ENCODE measurements at places on chromosomes 1 and 21.

- DNase-seq = no peak
Observed at GRCh38 chr1:78687914-78688313, 38.3 kb downstream of the IFI44 start.

DNA sequence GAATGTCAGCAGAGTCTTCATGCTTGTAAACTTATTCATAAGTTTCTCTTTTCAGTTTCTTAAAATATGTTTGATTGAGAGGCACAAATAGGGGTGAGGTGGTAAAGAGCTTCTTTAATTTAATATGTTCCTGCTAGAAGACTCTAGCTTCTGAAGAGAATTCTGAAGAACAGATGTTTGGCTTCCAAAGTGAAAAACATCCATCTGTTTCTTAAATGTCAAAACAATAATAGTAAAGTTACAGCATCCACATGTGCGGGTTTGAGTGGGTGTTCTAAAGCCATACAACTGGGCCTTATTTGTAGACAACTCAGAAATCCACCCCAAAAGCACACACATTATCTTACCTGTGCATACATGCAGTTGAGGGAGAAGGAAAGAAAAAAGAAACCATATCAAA lies 144.0 kb upstream of the ADGRL4 start:
- no peak for DNase-seq

GRCh38 chr1:9593492-9594465 lies 5.1 kb downstream of the TMEM201 start:
- peak; percentile 89 for DNase-seq

DNA sequence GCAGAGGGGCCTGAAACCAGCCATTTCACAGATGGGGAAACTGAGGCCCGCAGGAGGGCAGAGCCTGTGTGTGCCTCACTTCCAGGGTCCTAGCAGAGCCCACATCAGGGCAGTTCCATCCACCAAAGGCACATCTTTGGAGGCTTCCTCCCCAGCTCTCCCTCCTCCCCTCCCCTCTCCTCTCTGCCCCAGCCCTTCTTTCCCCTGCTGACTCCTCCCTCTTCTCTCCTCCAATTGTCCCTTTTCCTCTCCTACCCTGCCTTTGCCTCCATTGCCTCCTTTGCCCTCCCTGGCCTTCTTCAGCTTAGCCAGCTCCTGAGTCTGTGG lies 56.6 kb downstream of the TMEM53 start:
- no peak for DNase-seq

DNA sequence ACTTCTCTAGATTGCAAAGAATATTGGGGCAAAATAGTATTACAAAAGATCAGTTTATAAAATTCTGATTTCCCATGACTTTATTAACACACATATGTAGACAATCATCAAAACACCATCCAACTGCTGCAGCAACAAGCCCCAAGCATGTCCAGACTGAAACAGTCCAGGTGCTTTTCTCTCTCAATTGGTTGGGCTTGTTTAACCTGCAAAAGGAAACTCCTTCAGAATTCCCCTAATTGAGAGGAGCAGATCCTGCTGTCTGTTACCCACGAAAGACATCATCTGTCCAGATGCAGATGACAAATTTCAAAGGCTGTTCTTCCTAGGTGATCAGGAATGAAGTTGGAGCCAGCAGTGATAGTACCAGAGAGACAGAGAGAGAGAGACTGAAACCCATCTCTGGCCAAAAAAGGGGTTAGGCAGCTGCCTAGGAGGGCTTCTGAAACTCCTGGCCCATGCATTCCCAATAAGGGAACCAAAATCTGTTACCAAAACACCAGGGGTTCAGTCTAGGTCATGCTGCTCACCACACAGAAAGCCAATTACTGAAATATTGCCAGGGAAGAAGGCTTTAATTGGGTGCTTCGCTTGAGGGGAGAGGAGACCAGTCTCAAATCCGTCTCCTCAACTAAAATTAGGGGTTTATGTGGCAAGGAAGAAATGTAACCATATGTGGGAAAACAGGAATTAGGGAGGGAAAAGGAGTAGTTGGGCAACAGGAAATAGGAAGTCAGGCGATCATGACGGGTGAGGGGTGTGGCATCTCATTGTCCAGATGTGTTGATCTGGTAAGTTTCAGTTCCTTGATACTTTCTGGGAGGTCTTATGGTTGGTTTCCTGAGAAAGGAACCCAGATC lies 34.7 kb upstream of the RGL1 start:
- DNase-seq = no peak

- DNase-seq = no peak
Observed at GRCh38 chr1:26897351-26897750, 2.9 kb downstream of the GPATCH3 start.

- no peak for DNase-seq
Observed at GRCh38 chr1:48084826-48085225, 87.6 kb upstream of the TRABD2B start.

DNA sequence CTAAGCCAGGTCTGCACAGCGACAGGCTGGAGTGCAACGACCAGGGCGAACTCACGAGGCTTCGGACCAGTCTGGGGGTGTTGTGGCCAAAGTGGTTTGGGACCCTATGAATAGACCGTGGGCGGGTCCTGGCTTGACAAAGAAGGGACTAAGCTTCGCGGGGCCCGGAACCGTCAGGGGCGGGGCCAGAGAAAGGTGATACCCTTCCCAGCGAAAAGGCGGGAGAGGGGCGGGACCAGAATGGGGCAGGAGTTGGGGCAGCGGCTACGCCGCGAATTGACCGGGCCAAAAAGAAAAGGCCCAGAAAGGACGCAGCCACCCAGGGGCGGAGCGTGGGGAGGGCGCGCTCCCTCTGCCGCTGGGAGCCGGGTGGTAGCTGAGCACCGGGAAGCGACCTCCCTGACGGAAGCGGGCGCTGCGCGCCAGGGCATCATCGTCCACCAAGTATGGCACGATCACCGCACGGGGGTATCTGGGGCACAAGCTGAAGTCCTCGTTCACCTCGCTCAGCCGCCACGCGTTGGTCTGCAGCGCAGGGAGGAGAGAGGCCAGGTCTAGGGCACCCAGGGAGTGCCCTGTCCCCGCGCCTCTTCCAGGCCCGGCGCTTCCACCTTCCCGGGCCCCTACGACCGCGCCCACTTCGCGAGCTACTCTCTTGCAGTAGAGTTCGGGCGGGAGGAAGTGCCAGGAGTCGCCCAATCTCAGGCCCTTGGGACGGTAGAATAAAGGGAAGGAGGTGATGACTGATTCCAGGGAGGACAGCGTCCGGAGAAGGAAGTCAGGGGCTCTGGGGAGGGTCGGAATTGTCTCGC lies 6.7 kb upstream of the FAM167B start:
- DNase-seq = peak; percentile 75

GRCh38 chr1:214464445-214465287 lies 86.7 kb downstream of the PTPN14 start:
- DNase-seq = no peak

DNA sequence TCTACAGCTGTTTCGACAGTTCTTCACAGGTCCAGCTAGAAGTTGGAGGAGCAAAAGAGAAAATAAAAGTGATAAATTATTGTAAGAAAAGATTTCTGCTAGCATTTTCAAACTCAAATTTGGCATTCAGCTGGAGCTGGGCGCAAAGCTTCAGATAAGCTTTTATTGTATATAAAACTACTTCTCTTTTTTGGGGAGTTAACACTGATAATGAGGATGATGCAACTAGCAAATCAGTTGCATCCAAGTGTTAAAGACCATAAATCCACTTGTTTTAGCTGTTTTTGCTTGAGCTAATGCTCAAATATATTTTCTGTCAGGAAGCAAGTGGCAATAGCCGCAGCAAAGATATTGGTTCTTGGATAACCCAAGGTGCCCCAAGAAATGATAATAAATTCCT lies 127.1 kb upstream of the PKN2 start:
- no peak for DNase-seq

GRCh38 chr1:183655562-183656075 lies 2.5 kb upstream of the APOBEC4 start:
- peak; percentile 73 for DNase-seq

DNA sequence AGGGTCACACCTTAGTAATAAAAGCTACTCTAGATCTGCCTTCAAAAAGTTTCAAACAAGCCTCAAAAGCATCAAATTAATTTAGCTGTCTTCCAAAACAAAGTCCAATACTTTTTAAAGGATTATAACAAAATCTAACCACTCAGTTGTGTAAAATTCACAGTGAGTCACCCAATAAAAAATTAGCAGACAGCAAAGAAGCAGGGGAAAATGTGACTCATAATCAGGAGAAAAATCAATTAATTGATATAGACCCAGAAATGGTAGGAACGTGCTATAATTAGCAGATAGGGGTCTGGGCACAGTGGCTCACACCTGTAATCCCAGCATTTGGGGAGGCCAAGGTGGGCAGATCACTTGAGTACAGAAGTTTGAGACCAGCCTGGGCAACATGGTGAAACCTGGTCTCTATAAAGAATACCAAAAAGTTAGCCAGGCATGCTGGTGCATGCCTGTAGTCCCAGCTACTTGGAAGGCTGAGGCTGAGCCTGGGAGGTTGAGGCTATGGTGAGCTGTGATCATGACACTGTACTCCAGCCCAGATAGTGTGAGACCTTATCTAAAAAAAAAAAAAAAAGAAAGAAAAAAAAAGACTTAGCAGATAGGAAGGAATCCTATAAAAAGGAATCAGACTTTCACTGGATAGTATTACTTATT lies 8.1 kb upstream of the MYOG start:
- DNase-seq = no peak

DNA sequence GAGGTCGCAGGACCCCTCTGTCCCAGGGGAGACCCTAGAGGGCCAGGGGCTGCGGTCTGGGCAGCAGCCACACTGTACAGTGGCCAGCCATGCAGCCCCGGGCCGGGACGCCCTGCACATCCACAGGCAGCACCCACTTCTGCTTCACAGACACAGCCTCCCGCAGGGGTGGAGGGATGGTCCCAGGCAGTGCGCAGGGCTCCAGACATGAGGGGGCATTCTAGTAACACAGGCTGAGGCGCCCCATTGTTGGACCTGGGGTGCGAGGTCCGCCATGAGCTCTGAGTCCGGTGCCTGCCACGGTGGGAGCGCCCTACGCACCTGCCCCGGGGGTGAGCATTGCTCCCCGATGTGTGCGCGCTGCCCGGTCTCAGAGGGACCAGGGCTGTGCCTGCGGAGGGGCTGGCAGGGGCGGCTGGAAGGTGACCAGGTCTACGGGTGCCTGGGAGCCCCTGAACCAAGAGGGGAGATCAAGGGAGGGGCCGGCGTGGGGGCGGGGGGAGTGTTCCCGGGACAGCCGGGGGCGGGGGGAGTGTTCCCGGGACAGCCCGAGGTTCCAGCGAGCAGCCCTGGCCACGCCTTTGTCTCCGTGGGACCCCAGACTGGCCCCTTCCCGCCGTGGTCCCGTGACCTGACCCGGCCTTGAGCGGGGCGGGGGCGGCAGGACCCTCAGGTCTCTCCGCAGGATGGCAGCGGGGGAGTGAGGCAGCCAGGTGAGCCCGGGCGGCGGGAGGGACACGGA lies 4.5 kb downstream of the MMEL1 start:
- no peak for DNase-seq

- no peak for DNase-seq
Observed at GRCh38 chr1:218785928-218786327, 387.8 kb upstream of the LYPLAL1 start.

DNA sequence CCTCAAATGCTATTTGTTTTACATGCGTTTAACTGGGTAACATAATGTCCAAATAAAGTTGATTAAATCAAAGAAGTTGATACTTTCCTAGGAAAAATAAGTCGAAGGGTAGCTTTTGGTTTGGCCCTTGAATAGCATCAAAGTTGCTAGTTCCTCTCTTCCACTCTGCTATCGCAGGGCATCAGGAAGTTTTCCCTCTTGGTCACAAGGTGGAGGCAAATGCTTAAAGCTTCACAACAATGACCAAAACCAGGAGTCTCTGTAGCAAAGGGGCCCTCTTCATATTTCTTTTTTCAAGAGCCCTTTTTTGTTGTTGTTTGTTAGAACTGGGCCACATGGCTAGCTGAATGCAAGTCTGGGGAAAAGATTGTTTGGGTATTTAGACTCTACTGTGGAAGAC lies 668.4 kb downstream of the KCNT2 start:
- DNase-seq = peak; percentile 5

DNA sequence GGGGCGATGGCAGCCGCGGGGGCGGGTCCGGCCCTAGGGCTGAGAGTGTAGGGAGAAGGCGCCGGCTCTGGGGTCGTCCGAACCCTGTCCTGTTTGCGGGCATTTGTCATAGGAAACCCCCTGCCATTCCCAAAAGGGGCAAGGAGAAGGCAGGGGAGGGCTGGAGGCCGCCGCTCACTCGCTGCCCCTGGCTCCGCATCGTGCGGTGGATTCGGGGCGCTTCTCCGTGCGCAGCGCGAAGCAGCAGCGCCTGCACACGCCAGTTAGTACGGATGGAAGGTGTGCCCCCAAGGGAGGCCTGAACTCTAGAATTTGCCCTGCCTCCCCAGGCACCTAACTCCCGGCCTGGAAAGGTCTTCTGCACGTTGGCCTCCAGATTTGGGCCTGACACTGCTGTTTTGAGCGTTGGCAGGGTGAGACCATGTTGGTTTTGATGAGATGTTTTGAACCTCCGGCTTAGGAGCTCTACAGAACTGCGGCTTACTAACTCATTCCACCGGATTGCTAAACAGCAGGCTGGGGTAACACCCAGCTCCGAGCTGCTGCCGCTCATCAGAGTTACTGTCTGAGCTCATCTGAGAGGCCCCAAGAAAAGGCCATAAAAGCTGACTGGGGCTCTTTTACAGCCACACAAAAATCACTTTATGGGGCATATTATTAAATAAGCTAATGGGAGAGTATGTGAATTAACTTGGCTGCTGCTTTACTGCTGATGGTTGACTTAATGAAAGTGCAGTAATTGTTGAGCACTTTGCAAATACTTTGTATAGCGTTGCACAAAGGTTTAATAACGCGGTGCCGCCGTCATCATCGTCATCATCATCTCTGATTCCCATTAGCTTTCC lies 987 bp downstream of the GPR137B start:
- no peak for DNase-seq

DNA sequence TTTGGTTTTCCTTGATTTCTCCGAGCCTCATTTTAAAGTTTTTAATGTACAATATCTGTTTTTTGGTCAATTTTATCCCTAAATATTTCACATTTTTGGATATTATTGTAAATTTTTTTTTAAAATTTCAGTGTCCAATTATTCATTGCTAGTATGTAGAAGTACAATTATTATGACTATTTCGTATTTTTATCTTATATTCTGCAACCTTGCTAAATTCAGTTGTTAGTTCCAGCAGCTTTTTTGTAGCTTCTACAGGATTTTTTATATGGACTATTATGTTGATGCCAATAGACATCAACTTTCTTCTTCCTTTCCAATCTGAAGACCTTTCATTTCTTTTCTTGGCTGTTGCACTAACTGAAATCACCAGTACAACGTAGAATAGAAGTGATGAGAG lies 4.1 kb upstream of the PLA2G2F start:
- no peak for DNase-seq

- no peak for DNase-seq
Observed at GRCh38 chr1:35215346-35215745, 22.4 kb upstream of the SFPQ start.

DNA sequence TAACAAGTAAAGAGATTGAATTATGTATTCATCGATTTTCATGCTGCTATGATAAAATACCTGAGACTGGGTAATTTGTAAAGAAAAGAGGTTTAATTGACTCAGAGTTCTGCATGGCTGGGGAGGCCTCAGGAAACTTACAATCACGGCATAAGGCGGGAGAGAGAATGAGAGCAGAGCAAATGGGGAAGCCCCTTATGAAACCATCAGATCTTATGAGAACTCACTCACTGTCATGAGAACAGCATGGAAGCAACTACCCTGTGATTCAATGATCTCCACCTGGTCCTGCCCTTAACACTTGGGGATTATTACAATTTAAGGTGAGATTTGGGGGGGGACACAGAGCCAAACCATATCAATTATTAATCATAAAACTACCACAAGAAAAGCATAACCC lies 3.3 kb upstream of the GBP3 start:
- DNase-seq = no peak

Data from COR-L47 (cell line).